Left cardiac atrium (tissue), 4 donors: ENCODE measurements at places on chromosomes 12 and 14.

DNA sequence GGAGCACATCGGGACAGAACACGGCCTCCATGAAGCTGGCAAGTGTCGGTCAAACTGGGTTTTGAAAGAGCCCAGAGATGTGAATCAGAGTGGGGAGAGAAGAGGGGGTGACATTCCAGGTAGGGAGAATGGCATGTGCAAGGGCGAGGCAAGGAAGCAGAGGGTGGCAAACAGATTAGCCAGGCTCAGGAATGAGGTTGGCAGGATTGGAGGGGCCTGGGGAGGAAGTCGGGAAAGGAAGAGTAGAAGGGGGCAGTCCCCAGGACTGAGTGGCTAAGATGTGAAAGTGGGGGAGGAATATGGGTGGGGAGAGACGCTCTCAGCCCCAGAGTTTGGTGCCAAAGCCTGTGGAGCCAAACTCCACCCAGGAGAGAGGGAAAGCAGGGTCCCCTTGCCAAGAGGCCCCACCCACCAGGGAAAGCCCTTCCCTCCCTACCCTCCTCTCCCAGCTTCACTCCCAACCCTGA is 5.5 kb upstream of the HDAC7 start:
- peak; percentile 75 for DNase-seq

DNA sequence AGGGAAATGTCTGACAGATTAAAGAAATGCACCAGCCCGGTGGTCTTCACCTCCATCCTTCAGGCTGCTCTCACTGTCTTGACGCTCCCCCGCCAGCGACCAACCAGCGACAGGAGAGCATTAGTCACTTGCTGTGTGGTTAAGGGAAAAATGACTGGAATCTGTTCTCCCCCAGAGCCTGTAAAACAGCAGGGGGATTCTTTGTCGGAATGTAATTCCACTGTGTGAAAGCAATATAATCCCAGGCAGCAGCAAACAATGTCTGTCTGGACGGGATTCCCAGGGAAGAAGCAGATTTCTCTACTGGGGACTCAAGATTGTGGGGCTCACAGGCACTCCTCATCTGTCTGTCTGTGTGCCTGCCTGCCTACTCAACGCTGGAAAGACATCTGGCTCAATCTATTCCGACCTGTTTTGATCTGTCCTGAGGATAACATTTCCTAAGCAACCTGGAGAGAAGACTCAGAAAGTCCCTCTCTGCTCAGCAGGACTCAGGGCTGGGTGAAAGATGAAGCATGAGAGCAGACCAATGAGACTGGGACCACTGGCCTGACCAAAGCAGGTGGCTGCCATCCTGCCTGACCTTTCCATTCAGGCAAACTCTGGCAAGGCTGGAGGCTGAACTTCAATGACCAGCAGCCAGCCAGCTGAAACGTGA is 54.6 kb downstream of the NUAK1 start:
- DNase-seq = no peak

GRCh38 chr12:47650469-47650868 is 55.4 kb downstream of the RPAP3 start:
- DNase-seq = no peak

- DNase-seq = no peak
Observed at GRCh38 chr12:92543359-92543758, 159.4 kb upstream of the PLEKHG7 start.

DNA sequence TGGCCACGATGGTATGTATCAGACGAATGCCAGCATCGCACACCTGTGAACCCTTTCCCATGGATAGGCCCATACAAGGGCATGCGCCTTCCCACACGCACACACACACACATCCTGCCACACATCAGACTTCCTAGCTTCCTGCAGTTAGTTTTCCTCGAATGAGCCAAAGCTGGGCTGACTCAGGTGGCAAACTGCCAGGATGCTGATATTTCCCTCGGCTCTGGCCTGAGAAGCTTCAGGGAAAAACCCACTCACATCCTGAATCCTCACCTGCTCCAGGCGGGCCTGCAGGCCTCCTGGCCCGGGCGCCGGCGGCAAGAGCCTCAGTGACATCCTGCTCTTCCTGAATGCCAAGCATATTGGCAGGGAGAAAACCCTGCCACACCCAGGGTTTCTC is 22.4 kb downstream of the CALM1 start:
- peak; percentile 93 for DNase-seq

- DNase-seq = no peak
Observed at GRCh38 chr12:51200806-51201205, 17.1 kb downstream of the POU6F1 start.
